Coronary artery (tissue), 2 donors: ENCODE measurements at places on chromosomes 6 and 20.

DNA sequence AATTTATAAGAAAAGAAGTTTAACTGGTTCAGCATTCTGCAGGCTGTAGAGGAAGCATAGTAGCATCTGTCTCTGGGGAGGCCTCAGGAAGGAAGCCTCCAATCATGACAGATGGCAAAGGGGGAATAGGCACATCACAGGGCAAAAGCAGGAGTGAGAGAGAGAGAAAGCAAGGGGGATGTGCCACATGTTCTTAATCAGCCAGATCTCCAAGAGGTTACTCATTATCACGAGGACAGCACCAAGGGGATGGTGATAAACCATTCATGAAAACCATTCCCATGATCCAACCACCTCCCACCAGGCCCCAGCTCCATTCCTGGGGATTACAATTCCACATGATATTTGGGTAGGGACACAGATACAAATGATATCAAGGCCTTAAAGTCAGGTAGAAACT lies 217.5 kb upstream of the TCF21 start:
- DNase-seq: no peak

DNA sequence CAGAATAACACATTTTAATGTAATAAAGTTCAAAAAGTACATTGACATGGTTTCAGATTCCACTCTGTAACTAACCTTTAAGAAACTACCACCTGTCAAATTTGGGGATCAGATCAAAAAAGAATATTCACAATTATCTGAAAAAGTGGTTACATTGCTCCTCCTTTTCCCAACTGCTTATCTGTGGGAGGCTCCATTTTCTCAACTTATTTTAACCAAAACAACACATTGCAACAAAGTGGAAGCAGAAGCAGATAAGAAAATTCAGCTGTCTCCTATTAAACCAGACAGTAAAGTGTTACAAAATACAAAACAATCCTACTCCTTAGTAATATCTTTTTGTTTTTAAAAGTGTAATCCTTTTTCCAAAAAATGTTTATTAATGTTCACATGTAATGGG lies 61.4 kb downstream of the PDSS2 start:
- no peak for DNase-seq

DNA sequence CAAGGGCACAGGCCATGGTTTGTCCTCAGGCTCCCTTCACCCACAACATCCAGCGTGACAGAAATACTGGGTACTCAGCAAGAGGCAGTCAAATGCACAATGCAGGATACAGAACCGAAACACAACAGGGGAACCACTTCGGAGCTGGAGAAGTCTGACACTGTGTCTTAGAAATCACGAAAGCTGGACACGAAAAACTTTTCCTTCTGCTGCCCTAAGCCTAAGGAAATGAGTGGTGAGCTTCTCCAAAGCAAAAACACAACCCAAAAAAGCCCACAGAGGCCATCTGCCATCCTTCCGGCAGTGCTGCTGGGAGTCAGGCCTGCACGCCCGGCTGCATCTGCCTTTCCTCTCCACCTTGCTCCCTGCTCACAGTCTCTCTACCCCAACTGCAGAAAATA lies 106.3 kb downstream of the SLC23A2 start:
- DNase-seq: peak; percentile 21

DNA sequence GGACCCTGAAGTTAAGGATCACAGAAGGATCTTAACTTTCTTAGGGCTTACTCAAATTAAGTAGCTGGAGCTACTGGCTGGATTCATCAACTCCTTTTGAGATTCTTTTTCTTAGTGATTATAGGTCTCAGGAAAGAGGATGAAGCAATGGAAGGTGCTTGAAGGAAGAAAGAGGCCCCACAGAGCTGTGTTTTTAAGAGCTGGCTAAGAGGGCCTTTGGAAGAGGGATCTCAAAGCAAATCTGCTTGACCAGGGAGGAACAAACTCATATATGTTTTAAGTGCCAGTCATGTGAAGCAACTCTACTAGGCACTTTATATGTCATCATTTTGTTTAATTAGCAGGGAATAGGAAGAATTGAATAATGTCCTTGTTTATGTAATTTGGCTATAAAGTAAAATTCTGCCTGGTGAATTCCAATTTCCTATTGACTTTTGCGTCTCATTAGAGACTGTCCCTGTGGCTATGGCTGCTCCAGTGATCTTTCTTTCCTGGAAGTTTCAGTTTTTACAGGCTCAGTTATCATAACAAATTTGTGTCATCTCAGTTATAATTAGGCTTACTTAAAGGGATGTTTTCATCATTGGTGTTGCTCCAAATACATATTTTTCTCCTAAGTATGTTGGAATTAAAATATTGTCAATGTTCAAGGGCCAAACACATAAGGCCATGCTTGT lies 222.8 kb upstream of the CITED2 start:
- DNase-seq: no peak

DNA sequence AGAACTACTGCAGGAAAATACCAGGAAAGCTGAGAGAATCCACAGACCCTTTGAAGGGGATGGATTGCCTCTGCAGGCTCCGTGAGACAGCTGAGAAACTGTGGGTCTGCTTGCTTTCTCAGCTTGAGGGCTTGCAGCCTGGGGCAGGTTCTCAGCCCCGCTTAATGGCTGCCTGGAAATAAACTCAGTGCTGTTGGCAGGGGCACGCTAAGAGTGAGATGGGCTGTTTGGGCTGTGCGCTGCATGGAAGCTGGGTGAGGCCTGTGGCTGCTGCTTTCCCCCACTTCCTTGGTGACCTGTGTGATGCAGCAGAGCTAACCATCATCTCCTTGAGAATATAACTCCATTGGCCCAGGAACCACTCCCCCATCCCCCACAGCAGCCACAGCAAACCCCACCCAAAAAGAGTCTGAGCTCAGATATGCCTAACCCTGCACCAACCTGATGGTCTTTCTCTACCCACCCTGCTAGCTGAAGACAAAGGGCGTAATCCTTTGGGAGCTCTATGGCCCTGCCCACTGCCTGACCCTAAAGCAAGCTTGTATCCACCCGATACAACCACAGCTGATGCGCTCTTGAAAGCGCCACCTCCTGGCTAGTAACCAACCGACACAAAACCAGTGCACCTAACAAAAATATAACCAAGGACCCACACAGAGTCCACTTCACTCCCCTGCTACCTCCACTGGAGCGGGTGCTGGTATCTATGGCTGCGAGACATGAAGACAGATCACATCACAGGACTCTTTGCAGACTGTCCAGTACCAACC lies 800.6 kb upstream of the MAP3K7 start:
- DNase-seq: no peak

DNA sequence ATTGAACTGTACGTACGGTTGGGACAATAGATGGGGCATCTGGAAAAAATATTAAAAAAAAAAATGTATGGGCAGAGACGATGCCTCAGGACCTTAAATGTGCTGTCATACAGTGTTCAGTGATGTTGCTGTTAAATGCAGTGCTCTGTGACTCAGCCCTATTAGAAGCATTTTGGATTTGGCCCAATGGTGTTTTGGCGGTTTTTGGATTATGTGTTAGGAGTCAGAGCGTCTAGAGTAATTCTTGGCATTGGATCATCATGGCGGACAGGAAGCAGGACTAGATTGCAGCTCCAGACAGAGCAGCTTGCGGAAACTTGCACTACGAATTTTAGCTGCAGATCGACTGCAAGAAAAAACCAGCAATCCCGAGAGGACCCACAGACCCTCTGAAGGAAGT lies 280.0 kb downstream of the SOX4 start:
- no peak for DNase-seq

GRCh38 chr6:118100717-118101116 lies 193.7 kb downstream of the SLC35F1 start:
- no peak for DNase-seq

DNA sequence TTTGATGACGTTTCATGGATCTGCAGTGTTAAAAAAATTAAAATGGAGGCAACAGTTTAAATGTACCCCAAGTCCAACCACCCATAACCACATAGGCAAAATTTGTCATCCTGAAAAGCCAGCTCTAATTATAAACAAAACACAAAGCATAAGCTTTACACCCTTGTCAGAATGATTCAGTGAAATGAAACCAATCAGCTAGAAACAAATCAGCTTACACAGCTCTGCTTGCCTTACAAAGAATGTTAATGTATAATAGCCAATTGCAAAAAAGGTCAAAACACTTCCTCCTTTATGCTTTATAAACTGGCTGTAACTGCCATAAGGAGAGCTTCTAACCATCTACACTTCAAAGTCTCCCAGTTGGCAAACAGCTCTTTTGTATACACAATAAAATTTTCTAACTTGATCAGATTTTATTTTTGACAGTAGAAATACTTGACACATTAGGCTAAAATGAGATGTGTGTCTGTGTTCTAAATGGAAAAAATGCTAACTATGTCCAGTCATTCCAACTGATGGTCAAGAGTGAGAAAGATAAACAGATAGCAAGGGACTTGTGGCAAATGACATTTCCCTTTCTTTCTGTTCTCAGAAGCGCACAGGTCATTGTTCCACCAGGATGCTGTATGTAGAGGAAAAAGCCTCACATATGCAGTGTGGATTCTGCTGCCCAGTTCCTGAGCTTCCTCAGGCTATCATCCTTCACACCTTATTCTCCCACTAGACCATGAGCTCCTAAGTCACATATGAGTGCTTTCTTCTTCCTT lies 344.3 kb upstream of the ID4 start:
- no peak for DNase-seq

DNA sequence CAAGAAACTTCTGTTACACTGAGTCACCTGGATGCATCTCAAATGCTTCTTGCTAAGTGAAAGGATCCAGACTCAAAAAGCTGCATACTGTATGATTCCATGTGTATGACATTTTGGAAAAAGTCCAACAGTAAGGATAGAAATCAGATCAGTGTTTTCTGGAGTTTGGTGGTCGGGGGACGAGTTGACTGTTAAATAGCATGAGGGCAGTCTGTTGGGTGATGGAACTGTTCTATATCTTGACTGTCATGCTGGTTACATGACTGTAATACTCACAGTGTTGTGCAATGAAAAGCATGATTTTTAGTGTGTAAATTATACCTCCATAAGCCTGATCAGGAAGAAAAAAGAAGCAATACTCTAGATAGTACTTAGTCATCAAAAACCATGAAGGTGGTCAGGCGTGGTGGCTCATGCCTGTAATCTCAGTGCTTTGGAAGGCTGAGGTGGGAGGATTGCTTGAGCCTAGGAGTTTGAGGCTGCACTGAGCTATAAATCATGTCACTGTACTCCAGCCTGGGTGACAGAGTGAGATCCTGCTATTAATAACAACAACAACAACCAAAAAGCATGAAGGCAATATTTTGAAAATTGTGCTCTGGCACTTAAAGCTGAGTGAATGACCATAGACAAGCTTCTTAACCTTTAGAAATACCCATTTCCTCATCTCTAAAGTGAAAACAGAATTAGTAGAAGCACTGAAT lies 30.5 kb upstream of the SASH1 start:
- no peak for DNase-seq

GRCh38 chr6:64415926-64416325 lies 780.3 kb downstream of the PHF3 start:
- no peak for DNase-seq

- no peak for DNase-seq
These were observed 232.5 kb downstream of the SOX4 start for GRCh38 chr6:21826023-21826422.

- DNase-seq: no peak
These were observed 194.0 kb downstream of the MYLK4 start for GRCh38 chr6:2556761-2557160.

- no peak for DNase-seq
These were observed 38.2 kb upstream of the PMEPA1 start for GRCh38 chr20:57747861-57748481.

GRCh38 chr6:967701-968100 lies 274.8 kb upstream of the EXOC2 start:
- DNase-seq: no peak

DNA sequence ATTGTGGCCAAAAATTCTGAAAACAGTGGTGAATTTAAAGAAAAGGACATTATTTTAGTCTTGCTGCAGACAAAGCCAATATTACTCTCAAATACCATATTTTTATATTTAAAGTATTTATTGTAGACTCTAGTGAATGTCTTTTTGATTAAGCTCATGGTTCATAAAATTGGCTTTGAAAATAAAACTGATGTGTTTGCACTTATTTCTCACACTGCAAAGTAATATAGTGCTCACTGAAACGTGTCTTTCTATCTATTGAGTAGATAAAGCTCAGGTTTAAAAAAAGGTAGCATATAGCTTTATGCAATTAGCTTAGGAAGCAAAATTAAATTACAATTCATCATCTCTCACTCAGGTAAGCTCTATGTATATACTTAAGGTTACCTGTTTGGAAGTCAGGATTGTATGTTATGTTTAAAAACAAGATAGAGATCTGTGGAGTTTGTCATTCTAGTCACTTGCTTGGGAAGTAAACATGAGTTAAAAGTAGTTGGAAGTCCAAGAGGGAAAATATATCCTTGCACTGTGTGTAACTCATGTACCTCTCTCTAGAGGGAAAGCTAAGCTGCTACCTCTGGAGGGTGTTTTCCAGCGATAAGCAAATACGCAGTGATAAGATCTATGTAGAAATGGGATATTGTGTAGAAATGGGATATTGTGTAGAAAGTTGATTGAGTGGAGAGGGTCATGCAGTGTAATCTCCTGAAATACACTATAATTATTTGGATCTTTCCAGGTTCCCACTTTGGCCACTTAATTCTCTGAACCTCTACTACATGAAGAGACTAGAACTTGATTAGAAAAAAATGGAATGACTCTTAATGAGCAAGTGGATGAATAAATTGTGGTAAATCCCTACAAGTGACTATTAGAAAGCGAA lies 29.9 kb upstream of the SPTLC3 start:
- DNase-seq: no peak

DNA sequence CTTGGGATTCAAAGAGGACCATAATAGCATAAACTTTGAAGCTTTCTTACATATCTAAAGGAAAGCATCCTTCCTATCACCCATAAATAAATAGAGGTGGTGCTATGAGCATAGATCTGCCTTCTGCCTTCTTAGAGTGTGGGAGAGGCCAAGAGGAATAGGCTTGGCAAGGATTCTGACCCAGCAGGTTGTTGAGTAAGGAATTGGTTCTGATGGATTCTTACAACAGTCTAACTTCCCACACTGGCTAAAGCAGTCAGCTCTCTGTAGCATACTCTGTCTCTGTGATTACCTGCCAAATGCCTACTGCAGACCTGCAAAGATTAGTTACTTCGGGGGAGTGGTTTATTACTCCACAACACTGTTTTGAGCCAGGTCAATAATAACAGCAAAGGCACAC lies 198.0 kb upstream of the RAB32 start:
- no peak for DNase-seq

DNA sequence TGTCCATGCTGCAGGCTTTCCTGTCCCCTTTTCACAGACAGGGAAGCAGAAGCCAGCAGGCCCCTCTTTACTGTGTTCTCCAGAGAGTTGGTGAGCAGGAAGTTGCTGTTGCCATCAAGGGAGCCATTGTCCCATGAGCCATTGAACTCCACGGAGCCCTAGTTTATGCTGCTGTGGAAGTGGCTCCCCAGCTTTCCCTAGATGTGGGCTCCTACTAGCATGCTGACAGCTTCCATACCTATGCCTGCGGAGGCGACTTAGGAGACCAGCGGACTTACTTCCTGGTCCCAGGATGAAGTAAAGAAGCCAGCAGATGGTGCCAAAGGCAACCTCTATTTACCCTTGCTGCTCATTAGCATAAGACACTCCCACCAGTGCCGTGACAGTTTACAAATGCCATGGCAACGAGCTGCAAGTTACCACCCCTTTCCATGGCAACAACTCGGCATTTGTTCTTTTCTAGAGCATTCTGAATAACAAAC lies 30.8 kb upstream of the FKBP1A start:
- DNase-seq: no peak
